ENCODE measurements at places on chromosomes 7 and 10. TPM values are rescaled to one million over a fixed set of nuclear protein-coding genes. Genes with fewer than 3 reads are reported as not detected.

DNA sequence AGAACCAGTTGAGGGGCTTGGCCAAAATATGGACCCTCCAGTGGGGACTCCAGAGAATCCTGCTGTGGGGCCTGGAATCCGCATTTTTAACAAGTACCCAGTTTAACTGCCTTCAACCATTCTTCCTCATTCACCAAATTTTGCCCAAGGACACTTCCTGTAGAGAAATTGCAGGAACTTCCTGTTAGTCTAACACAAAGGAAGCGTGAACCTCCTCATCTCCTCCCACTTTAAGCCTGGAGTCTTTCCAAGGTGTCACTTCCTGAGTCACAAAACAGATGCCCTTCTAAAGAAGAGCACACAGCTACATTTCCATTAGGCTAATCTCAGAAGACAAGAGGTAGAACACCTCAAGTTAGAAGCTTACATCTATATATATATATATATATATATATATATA is 188.4 kb downstream of the PPP1R17 start:
- no peaks in the 10 kb centered on the region for H3K27me3 ChIP-seq
- H3K4me3 ChIP-seq = no peak overlapping the region
- no peak for DNase-seq
- H3K27ac ChIP-seq = peak overlapping the region; percentile 94
- H3K4me1 ChIP-seq = peaks cover 13% of the 10 kb centered on the region

GRCh38 chr10:14191871-14192270 is 138.9 kb downstream of the FRMD4A start:
- H3K27ac ChIP-seq = no peak overlapping the region
- H3K4me3 ChIP-seq = no peak overlapping the region
- DNase-seq = no peak
- no peaks in the 10 kb centered on the region for H3K4me1 ChIP-seq
- H3K36me3 ChIP-seq = no peaks in the 10 kb centered on the region

DNA sequence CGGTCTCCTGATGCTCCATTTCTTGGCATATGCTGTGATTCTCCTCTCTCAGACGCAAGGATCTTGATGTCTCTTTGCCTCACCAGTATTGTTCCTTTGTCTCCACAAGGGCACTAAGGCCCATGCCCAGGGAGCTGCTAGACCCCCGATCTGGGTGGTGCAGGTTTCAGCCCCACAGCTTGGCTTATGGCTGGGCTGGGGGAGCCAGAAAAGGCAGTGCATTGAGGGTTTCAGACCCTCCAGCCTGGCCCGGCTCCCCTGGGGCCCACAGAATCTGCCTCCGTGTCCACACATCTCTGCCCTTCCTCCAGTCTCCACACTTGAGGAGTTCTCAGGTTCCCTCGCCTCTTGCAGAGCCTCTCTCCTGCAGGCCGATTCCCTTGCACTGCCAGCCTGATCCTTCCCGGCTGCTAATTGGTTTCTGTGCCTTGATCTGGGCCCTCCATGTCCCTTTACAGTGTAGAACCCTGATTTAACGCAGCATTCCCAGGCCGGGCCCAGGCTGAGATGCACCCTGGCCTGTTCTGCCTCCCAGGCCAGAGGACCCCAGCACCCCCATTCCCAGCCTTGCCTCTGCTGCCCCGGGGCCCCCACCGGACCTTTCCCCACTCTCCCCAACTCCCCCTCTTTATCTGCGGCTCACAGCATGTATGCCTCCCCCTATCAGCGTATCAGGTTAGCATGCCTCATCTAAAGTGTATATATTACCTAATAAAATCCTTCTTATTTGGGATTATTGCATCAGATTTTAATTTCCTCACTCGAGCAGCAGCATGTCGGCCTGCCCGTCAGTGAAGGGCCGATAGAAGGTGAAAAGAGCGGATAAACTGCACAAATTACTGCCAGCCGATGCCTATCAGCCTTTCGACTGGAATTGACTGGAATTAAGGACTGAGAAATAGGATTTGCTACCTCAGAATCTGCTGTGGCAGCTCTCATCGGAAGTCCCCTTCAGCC is 145.7 kb downstream of the C10orf105 start:
- H3K27ac ChIP-seq = no peak overlapping the region
- no peak overlapping the region for H3K4me3 ChIP-seq
- no peaks in the 10 kb centered on the region for H3K36me3 ChIP-seq
- no peaks in the 10 kb centered on the region for H3K4me1 ChIP-seq
- no peak for DNase-seq

DNA sequence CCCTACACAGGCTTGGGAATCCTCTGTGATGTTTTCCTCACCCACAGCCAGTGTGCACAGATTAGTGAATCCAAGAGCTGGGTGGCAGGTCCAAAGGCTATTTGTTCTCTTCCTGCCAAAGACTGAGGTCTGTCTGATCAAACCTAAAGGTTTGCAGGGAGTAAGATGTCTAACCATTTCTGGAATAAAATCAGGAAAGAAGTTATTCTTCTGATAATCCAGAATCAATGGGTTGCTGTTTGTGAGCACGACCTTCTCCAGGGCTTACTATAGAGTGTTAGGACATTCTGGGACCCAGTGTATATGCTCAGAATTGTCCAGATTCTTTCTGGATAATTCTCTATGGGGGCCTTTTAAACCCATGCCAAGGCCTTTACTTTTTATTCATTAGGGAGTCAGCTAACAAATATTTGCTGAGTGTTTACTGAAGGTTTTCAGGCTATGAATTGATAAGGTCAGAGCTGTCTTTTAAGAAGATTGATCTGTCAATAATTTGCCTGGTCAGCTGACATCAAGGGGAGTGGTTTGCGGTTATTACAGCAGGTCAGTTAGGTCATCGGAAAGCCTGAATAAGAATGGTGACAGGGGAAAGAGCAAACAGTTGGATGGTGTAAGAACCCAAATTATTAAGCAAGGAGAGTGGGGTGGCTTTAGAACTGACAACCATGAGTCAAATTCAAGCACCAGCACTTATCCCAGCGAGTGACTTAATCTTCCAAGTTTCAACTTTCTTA is 7.5 kb upstream of the TECTB start:
- no peaks in the 10 kb centered on the region for H3K4me1 ChIP-seq
- H3K4me3 ChIP-seq = no peak overlapping the region
- H3K36me3 ChIP-seq = no peaks in the 10 kb centered on the region
- no peaks in the 10 kb centered on the region for H3K27me3 ChIP-seq
- no peak for DNase-seq

UPK3BL2 gene
- 18.3 TPM for total RNA-seq

STEAP1 gene
- total RNA-seq = 41.8 TPM
